Stimulated activated CD4-positive, alpha-beta T cell treated with anti-CD3 and anti-CD28 coated beads, Interleukin-1b, Interleukin-23, amount 100 ng/mL, for 4 hours (primary cell): ENCODE measurements at places on chromosomes 7 and 10.

DNA sequence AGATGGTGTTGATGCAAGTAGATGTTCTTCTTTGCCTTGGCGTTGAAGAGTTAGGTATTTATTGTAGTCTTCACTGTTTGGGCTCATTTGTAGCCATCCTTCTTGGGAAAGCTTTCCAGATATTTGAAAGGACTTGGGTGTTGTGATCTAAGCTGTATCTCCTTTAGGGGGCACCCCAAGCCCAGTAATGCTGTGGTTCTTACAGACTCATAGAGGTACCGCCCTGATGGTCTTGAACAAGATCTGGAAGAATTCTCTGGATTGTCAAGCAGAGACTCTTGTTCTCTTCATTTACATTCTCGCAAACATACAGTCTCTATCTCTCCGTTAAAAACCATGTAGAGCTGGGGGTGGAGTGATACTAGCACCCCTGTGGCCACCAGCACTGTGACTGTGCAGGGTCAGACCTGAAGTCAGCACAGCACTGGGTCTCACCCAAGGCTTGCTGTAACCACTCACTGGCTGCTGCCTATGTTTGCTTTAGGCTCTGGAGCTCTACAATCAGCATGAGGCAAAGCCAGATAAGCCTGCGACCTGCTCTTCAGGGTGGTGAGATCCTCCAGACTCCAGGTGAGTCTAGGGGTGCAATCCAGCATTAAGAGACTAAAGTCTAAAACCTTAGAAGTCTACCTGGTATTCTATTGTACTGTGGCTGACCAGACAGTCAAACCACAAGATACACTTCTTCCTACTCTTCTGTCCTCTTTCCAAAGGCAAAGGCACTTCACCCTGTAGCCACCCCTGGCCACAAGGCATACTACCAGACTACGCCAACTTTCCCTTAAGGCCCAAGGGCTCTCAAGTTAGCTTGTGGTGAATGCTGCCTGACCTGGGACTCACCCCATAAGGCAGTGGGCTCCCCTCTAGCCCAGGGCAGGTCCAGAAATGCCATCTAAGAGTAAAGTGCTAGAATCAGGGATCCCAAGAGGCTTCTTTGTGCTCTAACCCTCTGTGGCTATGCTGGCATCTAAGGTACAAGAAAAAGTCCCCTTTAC lies 209.7 kb upstream of the TMEM196 start:
- DNase-seq: no peak

DNA sequence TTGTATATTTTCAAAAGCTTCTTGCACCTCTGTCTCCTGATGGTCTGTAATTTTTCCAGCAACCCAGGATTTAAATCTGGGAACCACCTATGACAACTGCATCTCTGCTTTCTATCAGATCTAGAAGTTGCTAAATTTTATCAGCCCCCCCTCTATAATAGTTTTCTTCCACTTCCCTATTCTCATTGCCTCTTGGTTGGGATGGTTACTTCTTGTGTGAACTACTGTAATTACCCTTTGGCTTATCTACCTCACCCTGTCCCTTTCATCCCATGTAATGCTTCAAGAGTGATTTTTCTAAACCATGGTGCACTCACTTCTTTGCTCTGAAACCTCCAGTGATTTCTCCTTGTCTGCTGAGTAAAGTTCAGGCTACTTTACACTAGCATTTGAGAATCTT lies 92.3 kb downstream of the BMPR1A start:
- no peak for DNase-seq

DNA sequence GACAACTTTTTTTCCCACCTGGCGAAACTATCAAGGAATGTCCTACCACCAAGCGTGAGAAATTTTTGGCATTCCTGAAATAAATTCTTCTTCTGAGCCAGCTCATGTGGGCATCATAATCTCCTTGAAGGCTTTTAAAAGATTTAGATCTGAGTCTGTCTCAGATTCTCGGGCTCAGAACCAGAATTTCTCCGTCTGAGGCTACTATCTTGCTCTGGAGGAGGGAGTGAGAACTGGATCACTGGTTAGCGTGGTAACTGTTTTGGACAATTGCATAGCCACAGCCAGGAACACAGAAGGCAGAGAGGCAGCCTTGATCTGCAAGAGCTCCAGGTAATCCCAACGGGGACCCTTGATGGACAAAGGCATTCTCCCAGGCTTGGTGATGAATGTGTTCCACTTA lies 1.0 kb upstream of the PLAC9 start:
- DNase-seq: no peak

DNA sequence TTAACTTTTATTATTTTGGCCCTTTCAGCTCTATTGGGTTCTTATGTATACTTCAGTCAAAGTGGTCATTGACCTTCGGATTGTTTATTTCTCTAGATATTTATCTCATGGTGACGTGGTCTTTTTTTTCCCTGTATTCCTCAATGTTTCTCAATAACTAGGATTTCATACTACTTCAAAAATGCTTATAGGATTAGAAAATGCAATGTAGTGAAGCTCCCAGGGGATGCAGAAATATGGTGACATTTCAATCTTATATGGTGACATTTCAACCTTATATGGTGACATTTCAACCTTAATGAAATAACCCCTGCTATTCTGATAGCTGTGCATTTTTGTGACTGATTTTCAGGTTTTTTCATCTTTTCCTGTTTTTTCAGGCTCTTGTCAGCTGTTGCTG lies 51.4 kb downstream of the CHRM2 start:
- no peak for DNase-seq

GRCh38 chr10:50456719-50457118 lies 167.0 kb downstream of the SGMS1 start:
- no peak for DNase-seq
